Globus pallidus (tissue), 1 donor: ENCODE measurements at places on chromosomes 5 and 9.

GRCh38 chr9:132755096-132755495 lies 84.8 kb downstream of the GTF3C4 start:
- DNase-seq, result no peak

DNA sequence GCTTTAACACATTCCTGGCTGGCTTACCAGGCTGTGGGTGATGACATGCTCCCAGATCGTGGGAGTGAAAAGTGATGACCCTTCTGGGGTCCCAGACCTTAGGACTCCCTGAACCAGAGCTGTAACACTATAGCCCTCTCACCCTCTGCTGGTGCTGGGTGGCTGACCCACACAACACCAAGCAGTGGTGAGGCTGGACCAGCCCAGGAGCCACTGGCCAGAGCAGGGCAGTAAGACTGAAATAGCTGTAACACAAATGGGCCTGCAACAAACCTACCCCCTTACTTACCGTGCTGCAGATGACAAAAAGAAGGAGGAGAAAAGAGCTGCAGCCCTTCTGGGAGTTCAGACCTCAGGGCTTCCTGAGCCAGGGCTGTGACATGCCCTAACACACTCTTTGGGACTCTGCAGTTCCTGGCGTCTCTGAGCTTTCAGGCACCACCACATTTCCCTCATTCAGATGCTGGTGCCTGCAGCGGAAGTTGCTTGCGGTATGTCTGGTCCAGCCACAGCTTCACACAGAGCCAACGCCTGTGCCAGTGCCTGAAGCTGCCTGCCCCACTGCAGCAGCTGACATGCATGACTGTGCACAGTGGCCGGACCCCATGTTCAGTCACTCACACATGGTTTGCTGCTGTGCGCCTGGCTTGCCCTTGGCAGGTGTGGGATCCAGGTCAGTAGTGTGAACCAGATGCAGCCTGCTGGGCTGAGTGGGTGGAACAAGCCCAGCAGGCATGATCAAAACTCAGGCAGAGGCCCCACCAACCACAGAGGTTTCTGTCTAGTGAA lies 1247.4 kb downstream of the EFNA5 start:
- DNase-seq, result no peak

- DNase-seq, result no peak
Observed at GRCh38 chr5:175457466-175457865, 13.5 kb upstream of the DRD1 start.

- DNase-seq, result no peak
Observed at GRCh38 chr9:38063363-38063707, 5.7 kb downstream of the SHB start.

GRCh38 chr5:172144291-172144815 lies 43.7 kb downstream of the STK10 start:
- peak; percentile 82 for DNase-seq

GRCh38 chr9:23172206-23172605 lies 653.8 kb downstream of the ELAVL2 start:
- DNase-seq, result no peak

DNA sequence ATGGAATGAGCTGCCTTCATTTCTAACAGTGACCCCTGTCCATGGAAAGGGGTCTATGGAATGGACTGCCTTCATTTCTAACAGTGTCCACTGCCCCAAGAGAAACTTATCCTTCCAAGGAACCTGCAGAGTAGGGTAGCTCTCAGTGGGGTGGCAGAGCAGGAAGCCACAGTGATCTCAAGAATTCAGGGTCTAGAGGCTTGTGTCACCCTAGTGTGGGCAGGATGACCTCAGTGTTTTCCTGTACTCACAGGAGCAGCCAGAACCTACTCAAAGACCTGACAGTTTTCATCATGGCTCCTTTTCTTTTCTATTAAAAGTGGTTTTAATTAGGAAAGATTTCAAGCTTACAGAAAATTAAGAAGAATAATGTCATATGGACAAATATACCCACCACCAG lies 27.5 kb downstream of the SEC61B start:
- no peak for DNase-seq

DNA sequence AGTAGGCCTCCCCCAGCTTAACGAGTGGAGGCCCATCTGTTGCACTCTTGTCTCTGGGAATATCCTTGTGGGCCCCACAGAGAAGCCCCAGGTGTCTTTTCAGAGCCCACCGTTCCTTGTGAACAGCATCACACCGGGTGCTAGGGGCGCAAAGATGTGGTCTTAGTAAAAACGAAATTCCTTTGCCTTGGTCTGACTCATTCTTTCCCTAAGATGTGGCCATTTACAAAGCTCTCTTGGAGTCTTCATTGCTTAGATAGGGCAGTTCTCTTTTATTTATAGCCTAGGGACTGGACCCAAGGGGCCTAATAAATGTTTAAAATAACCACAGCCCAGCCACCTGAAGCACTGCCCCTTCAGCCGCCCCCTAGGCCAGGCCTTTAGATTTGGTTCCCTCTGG lies 52.8 kb upstream of the RPL26L1 start:
- DNase-seq, result no peak
